Activated CD8-positive, alpha-beta memory T cell treated with anti-CD3 and anti-CD28 coated beads, Interleukin-2, amount 10 ng/mL, durations not matched to agents 7 days and 5 days (primary cell): ENCODE measurements at places on chromosomes 5 and 9.

DNA sequence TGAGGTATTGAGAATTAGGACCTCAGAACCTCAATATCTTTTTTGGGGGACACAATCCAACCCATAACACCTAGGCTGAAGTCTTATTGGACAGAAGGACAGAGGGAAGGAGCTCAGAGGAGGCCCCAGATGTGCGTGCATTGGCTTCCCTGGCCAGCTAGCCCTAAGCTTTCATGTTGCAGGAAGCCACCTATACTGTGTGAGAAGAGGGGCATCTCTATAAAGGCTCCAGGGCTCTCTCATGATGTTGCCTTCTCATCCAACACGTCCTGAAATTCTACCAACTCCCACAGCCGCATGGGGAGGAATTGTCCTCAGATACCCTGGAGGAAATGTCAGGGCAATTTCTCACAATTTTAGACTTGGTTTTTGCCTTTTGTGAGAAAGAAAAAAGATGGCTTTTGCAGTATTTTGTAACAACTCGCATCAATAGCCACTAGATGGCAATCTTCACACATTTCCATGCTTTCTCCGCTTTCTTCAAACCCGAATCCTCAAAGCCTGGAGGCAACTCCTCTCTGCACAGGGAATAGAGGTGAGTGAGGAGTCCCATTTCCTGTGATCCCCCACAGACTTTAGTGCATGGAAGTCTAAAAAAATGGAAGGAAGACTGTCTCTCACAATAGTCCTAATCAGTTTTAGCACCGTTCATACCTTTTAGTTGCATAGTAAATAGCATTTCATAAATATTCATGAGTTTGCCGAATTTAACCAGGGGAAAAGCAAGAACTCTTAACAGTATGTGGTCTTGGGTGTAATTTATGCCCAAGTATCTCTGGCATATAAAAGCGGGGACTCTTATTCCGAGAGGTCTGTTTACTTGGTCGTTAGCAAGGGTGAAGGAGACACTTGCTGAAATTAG is 7.4 kb upstream of the PPP3R2 start:
- H3K4me1 ChIP-seq, result no peaks in the 10 kb centered on the region
- no peak for DNase-seq
- no peaks in the 10 kb centered on the region for H3K36me3 ChIP-seq

GRCh38 chr5:88364991-88365390 is 96.3 kb upstream of the TMEM161B start:
- H3K4me3 ChIP-seq, result no peak overlapping the region
- no peaks in the 10 kb centered on the region for H3K36me3 ChIP-seq
- H3K27ac ChIP-seq, result no peak overlapping the region
- H3K27me3 ChIP-seq, result peaks cover 2% of the 10 kb centered on the region
- DNase-seq, result no peak
- H3K4me1 ChIP-seq, result no peaks in the 10 kb centered on the region

GRCh38 chr5:129172580-129172979 is 78.0 kb downstream of the ISOC1 start:
- H3K27ac ChIP-seq, result no peak overlapping the region
- no peaks in the 10 kb centered on the region for H3K4me1 ChIP-seq
- H3K27me3 ChIP-seq, result no peaks in the 10 kb centered on the region
- no peak for DNase-seq
- no peak overlapping the region for H3K4me3 ChIP-seq

- H3K27ac ChIP-seq, result no peak overlapping the region
- no peak overlapping the region for H3K4me3 ChIP-seq
- no peak for DNase-seq
- no peaks in the 10 kb centered on the region for H3K27me3 ChIP-seq
Observed at GRCh38 chr5:137847687-137848086, 20.0 kb upstream of the MYOT start.

- no peak overlapping the region for H3K4me3 ChIP-seq
- H3K27ac ChIP-seq, result no peak overlapping the region
- H3K27me3 ChIP-seq, result no peaks in the 10 kb centered on the region
Observed at GRCh38 chr5:179319741-179320281, 25.4 kb downstream of the ADAMTS2 start.

GRCh38 chr9:84709056-84709455 is 39.5 kb downstream of the NTRK2 start:
- DNase-seq, result no peak
- H3K27me3 ChIP-seq, result peaks cover 29% of the 10 kb centered on the region
- peaks cover 28% of the 10 kb centered on the region for H3K4me1 ChIP-seq
- H3K36me3 ChIP-seq, result peaks cover 2% of the 10 kb centered on the region
- H3K4me3 ChIP-seq, result no peak overlapping the region

- H3K27ac ChIP-seq, result no peak overlapping the region
- no peak for DNase-seq
- peaks cover 2% of the 10 kb centered on the region for H3K36me3 ChIP-seq
- no peaks in the 10 kb centered on the region for H3K27me3 ChIP-seq
- peaks cover 7% of the 10 kb centered on the region for H3K4me1 ChIP-seq
Observed at GRCh38 chr9:19988281-19988680, 199.4 kb upstream of the SLC24A2 start.

DNA sequence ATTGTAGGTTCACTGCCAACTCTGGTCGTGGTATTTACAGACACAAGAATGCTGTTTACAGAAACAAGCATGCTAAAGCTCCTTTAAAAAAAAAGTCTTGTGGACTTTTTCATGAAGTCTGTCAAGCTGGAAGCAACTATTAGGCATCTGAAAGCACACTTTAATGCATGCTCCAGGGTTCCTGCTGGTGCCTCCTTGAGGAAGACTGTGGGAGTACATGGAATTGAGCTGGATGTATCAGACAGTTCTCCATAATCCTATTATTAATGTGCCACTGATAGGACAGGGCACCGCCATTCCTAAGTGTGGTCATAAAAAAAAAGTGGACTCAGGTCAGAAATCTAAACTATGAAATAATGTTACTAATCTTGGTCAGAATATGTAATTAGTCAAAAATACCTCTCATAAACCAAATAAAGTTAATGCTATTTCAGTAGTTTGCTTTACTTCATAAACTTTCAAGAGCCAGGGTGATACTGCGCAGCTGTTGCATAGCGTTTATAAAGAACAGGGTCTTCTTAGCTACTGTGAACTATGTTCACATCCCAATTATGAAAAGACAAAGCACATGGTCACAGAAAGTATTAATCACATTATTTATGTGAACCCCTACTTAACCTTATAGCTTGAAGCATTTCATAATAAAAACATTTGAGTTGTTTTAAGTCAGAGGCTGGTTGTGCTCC is 390.8 kb upstream of the PTGER4 start:
- H3K4me1 ChIP-seq, result peaks cover 8% of the 10 kb centered on the region
- no peaks in the 10 kb centered on the region for H3K27me3 ChIP-seq
- H3K36me3 ChIP-seq, result peaks cover 8% of the 10 kb centered on the region
- DNase-seq, result no peak
- H3K27ac ChIP-seq, result no peak overlapping the region
- no peak overlapping the region for H3K4me3 ChIP-seq

DNA sequence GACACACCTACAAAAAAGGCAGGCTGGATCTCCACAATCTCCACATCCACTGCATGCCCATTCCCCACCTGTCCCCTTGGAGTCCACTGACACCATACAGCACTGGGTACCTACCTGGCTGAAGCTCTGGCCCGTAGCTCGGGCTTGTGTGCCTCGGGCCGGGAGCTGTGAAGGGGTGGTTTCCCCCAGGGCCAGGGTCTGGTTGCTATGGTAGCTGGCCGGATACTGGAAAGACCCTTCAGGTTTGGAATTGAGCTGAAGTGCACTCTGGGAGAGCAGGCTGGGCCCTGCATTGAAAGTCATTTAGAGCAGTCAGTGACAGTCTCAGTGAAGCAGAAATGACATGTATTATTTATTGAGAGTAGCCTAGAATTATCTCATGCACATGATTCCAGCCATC is 507.3 kb downstream of the CTNND2 start:
- H3K27ac ChIP-seq, result no peak overlapping the region
- DNase-seq, result no peak

DNA sequence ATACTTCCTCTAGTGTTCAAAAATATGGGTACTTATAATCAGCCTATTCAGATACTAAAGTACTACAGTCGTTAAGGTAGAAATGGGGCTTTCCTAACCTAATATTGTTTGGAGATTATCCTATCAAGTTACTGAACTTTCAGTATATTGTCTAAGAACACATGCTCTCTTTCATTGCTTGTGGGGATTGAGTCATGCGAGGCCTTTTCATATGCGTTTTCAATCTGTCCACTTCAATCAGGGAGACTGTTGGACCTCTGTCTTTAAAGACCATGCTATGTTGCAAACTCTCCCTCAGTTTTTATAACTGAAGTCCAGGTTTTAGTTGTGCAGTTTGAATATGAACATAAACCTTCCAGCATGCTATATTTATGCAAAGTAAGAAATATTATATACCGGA is 15.0 kb downstream of the PRR16 start:
- no peaks in the 10 kb centered on the region for H3K36me3 ChIP-seq
- no peaks in the 10 kb centered on the region for H3K27me3 ChIP-seq
- DNase-seq, result no peak
- H3K27ac ChIP-seq, result no peak overlapping the region
- no peak overlapping the region for H3K4me3 ChIP-seq

GRCh38 chr9:120998111-120998510 is 52.0 kb downstream of the C5 start:
- H3K27ac ChIP-seq, result no peak overlapping the region
- no peak for DNase-seq
- H3K4me3 ChIP-seq, result no peak overlapping the region
- no peaks in the 10 kb centered on the region for H3K27me3 ChIP-seq

DNA sequence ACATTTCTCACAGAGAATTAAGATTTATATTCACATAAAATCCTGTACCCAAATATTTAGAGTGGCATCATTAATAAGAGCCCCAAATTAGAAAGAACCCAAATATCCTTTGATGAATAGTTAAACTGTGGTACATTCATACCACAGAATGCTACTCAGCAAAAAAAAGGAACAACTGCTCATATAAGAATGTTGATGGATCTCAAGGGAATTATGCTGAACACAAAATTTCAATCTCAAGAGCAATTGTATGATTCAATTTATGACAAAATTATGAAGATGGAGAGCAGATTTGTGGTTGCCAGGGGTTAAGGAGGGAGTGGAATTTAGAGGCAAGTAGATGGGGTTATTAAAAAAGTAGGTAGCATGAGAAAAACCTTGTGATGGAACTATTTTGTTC is 4.5 kb upstream of the PAIP1 start:
- H3K27me3 ChIP-seq, result peaks cover 11% of the 10 kb centered on the region
- no peaks in the 10 kb centered on the region for H3K36me3 ChIP-seq
- no peak for DNase-seq

GRCh38 chr9:95167998-95168397 is 149.5 kb downstream of the FANCC start:
- H3K4me1 ChIP-seq, result peaks cover 33% of the 10 kb centered on the region
- no peak overlapping the region for H3K4me3 ChIP-seq
- DNase-seq, result peak; percentile 79
- H3K27me3 ChIP-seq, result no peaks in the 10 kb centered on the region
- peak overlapping the region; percentile 54 for H3K27ac ChIP-seq
- peaks cover 35% of the 10 kb centered on the region for H3K36me3 ChIP-seq

DNA sequence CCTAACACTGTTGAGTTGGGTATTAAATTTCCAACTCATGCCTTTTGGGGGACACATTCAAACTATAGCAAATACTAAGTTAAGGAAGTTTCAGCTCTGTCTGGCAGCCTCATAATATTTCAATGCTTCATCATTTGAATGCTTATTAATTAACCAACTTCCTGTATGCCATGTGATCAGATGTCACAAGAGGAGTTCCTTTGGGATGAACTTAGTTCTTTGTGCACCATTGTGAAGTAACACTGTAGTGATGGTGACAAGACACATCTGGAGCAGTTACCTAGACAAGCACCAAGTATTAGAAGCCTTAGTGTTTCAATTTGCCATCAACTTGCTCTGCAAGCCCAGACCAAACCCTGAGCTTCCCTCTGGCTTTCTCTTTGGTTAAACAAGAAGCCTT is 90.7 kb upstream of the IL12B start:
- peaks cover 3% of the 10 kb centered on the region for H3K4me1 ChIP-seq
- no peak overlapping the region for H3K27ac ChIP-seq
- DNase-seq, result no peak
- peaks cover 36% of the 10 kb centered on the region for H3K27me3 ChIP-seq
- no peaks in the 10 kb centered on the region for H3K36me3 ChIP-seq

DNA sequence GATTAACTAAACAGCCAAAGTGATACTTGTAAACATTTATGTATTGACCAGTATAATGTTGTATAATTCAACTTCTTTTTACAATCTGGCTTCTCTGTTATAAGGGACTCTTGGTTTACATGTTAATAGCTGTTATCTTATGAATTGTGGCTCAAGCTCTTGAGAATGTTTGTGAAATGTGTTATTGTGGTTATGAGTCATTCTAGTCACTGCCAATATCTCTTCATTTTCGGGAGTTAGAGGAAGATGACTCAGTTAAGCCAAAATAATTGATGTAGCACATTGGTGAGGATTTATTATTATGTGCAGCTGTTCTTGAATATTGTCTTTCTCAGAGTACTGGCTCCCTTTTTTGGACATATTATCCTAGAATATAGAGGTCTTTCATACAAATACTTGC is 655.2 kb upstream of the RIOK2 start:
- H3K27ac ChIP-seq, result no peak overlapping the region
- peaks cover 6% of the 10 kb centered on the region for H3K4me1 ChIP-seq
- H3K36me3 ChIP-seq, result no peaks in the 10 kb centered on the region
- no peaks in the 10 kb centered on the region for H3K27me3 ChIP-seq

GRCh38 chr5:155103146-155103545 is 89.6 kb downstream of the KIF4B start:
- DNase-seq, result no peak
- no peak overlapping the region for H3K27ac ChIP-seq
- H3K36me3 ChIP-seq, result no peaks in the 10 kb centered on the region

DNA sequence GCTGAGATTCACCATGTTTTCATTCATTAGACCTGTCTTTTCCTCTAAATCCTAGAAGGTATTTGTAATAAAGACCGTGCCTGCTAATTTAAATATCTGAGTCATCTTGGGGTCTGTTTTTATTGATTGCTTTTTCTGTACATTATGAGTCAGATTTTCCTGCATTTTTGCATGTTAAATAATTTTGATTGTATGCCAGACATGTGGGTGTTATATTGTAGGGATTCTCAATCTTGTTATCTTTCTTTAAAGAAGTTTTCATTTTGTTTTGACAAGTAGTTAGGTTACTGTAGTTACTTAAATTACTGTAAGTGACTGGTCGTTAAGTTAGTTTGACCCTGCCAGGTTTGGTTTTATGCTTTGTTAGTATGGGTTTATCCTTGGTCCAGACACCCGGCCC is 35.1 kb downstream of the EXOSC2 start:
- no peak overlapping the region for H3K27ac ChIP-seq
- no peaks in the 10 kb centered on the region for H3K27me3 ChIP-seq
- H3K36me3 ChIP-seq, result peaks cover 6% of the 10 kb centered on the region
- H3K4me3 ChIP-seq, result no peak overlapping the region
- peaks cover 4% of the 10 kb centered on the region for H3K4me1 ChIP-seq
- DNase-seq, result no peak

DNA sequence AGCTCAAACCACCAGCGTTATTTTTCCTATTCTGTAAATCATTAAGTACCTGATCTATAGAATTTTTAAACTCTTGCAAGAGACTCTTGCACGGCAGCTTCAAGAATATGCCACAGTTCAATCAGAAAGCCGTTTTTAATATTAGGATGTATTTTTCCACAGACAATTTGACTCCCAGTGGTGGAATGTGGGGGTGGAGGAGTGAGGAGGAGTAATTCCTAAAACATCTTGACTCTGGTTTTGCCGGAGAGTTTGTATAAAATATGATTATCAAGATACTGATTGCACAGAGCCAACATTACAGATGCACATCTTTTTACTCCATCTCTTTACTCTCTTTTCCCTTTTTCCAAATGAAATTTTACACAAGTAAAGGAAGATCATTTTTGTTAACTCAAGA is 288.3 kb downstream of the ENC1 start:
- H3K27ac ChIP-seq, result no peak overlapping the region
- peaks cover 17% of the 10 kb centered on the region for H3K27me3 ChIP-seq
- no peaks in the 10 kb centered on the region for H3K4me1 ChIP-seq
- H3K36me3 ChIP-seq, result no peaks in the 10 kb centered on the region

- no peak for DNase-seq
- H3K27me3 ChIP-seq, result peaks cover 51% of the 10 kb centered on the region
- no peak overlapping the region for H3K27ac ChIP-seq
- no peaks in the 10 kb centered on the region for H3K36me3 ChIP-seq
Observed at GRCh38 chr5:73749485-73750270, 123.7 kb downstream of the ARHGEF28 start.
